ENCODE measurements at places on chromosomes 2 and 18.

- no peak for DNase-seq
Observed at GRCh38 chr2:188902901-188903491, 71.2 kb upstream of the COL3A1 start.

- DNase-seq: no peak
Observed at GRCh38 chr18:52236131-52236530, 103.9 kb upstream of the DCC start.

GRCh38 chr2:8710951-8711350, 29.1 kb downstream of the ID2 start:
- no peak for DNase-seq

DNA sequence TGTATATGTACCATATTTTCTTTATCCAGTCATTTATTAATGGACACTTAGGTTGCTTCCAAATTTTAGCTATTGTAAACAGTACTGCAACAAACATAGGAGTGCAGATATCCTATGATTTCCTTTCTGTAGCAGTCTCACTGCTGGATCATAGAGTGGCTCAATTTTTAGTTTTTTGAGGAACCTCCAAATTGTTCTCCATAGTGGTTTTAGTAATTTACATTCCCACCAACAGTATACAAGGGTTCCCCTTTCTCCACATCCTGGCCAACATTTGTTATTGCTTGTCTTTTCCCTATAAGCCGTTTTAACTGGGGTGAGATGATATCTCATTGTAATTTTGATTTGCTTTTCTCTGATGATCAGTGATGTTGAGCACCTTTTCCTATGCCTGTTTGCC, 114.3 kb downstream of the TMEM17 start:
- no peak for DNase-seq

- DNase-seq: no peak
Observed at GRCh38 chr2:236380051-236380612, 115.9 kb upstream of the ASB18 start.

DNA sequence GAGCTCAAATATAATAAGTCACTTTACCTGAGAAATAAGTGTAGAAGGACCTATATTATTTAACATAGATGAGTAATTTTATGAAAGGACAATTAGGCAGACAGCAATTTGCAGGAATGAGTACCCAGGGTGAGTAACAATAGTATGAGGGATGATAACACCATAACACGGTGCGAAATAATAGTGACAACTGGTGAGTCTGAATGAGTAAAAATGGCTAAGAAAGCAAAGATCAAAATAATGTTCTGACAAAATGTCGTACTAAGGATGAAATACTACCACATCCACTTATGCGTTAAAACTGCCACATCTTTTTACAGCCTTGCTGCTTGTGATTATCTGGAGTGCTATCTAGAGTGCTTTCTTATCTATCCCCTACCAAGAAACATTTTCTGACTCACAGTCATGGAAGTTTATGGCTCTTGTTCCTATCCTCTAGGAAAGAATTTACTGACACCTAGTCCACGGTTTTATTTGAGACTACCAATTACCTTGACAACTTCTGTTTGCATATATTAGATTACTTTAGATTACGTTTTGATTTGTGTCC, 929.7 kb downstream of the LRP1B start:
- no peak for DNase-seq
